NCI-H1092 treated with DMSO at 0.1 percent for 48 hours (cell line): ENCODE measurements at places on chromosomes 4 and X.

GRCh38 chr4:86845593-86845992, 3.6 kb downstream of the SLC10A6 start:
- DNase-seq = no peak

DNA sequence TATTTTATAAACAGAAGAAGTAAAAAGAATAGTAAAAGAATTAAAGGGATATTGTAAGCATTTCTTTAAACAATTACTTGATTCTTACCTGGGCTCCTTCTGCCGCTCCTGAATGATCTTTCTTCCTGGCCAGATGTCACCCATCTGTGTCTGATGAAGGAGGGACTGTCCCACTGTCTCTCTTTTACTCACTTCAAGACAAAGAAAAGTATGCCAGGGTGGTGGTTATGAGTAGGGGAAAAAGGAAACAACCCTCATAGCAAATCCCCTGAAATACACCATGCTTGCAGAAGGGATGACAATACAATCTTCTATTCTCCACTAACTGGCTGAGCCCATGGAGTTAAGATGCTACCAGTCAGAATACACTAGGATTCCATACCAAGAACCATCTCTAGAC, 31.1 kb downstream of the SYTL4 start:
- no peak for DNase-seq

DNA sequence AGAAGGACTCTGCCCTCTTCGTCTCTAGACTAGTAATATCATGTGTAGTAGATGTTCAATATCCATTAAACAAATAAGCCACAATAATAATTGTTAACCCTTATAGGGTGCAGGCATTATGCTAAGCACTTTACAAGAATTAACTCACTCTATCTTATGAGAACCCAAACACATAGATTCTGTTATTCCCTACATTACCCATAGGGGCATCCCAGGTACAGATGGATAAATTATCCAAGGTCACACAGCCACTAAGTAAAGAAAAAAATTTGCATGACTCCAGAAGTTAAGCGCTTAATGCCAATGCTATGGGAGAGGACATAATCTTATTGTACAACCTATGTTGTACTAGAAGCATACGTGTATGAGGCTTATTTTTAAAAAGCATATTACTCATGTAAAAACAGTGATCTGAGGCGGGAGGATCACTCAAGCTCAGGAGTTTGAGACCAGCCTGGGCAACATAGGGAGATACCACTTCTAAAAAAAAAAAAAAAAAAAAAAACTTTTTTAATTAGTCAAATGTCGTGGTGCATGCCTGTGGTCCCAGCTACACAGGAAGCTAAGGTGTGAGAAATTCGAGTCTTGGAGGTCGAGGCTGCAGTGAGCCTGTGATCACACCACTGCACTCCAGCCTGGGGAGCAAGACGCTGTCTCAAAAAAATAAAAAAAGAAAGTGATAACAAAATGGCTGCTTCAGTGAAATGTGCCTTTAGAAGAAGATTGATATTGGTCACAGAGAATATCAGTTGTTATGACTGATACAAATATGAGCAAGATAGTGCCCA, 13.6 kb downstream of the LDB2 start:
- no peak for DNase-seq

GRCh38 chr4:27010334-27010940, 149.8 kb downstream of the STIM2 start:
- DNase-seq = peak; percentile 64
